GM20000 (cell line): ENCODE measurements at places on chromosomes 4 and X.

- peak; percentile 36 for DNase-seq
These were observed 1.9 kb downstream of the SOWAHD start for GRCh38 chrX:119760026-119760877.

DNA sequence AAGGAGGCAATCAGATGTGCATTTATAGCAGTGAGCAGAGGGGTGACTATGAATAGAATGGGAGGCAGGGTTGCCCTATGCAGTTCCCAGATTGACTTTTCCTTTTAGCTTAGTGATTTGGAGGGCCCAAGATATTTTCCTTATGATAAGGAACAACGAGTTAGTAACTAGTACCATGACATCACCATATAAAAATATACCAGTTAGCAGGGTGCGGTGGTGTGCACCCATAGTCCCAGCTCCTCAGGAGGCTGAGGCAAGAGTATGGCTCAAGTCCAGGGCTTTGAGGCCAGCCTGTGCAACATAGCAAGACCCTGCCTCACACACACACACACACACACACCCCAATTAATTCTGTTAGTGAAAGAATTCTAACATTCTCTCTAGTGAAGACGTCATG, 53.0 kb downstream of the IL13RA2 start:
- DNase-seq = no peak

- no peak for DNase-seq
These were observed 1081.9 kb downstream of the FAT4 start for GRCh38 chr4:126396703-126397102.

GRCh38 chr4:38138363-38138762, 178.2 kb downstream of the PTTG2 start:
- DNase-seq = no peak

DNA sequence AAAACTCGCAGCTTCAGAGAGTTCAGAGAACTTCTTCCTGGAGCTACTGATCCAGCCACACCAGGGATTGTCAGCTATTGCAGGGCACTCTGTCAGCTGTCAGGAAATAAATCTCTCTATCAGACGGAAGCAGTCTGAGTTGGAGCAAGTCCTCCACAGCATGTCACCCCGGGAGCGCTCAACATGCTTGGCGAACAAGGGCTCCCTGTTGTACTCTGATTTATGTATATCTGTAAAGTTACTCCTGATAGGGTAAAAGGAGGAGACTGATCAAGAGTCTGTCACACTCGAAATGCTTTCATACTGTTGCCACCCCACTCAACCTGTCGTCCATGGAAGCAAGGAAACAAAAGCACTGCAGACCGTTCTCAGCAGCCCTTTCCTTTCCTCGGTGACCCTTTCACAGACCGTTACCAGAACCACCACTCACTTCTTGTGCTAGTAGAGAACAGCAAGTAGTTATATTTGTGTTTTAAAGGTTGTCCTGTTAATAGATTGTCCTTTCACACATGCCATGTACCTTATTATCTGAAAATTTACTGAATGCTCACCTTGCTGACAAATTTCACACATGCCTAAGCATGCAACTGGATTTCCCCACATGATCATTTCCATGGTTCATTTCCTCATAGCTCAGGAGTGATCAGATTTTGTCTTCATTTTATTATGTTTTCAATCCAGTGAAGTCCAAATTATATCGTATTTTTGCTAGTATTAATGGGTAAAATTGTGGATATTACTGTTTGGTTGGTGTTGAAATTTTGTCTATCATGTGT, 2108.9 kb upstream of the TENM3 start:
- no peak for DNase-seq

DNA sequence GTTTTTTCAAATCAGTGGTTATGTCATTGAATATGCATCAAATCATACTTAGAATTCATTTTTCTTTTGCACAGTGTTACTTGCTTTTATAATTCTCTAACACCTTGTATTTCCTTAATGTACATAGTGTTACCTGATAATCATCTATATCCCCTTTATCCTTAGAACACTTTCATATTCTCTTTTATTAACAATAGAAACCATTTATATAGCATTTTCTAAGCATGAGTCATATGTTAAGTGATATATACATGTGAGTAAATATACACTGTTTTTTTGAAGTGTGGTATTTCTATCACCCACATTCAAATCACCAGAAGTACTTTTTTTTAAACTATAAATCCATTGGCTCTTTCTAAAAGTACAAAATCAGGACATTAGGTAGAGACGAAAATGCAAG, 15.3 kb downstream of the EPHA5 start:
- DNase-seq = no peak

GRCh38 chr4:176223561-176223960, 28.2 kb upstream of the SPATA4 start:
- DNase-seq = no peak

GRCh38 chr4:46425775-46426400, 36.0 kb upstream of the GABRA2 start:
- DNase-seq = no peak

DNA sequence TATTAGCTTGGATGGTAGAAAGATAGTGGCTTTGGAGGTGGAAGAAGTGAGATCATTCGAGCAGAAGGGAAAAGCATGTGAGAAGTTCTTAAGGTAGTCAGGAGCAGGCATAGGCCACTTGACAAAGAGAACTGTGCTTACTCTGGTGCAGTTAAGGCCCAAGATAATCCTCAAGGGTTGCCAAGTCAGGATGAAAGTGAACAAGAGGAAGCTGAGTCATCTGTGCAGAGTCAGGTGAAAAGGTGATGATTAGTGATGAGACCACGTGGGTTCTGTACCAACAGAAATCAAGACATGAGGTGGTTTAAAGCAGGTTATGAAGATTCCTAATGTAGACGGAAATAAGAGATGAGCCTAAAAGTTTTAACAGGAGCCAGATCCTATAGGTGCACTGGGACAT, 369.8 kb downstream of the DTHD1 start:
- peak; percentile 49 for DNase-seq

- DNase-seq = no peak
These were observed 19.1 kb downstream of the STARD8 start for GRCh38 chrX:68666580-68666979.

GRCh38 chrX:137915466-137915865, 349.5 kb downstream of the ZIC3 start:
- no peak for DNase-seq

- no peak for DNase-seq
These were observed 22.5 kb downstream of the ELF2 start for GRCh38 chr4:139154538-139154937.

GRCh38 chr4:176533159-176533558, 213.4 kb downstream of the SPCS3 start:
- DNase-seq = no peak

DNA sequence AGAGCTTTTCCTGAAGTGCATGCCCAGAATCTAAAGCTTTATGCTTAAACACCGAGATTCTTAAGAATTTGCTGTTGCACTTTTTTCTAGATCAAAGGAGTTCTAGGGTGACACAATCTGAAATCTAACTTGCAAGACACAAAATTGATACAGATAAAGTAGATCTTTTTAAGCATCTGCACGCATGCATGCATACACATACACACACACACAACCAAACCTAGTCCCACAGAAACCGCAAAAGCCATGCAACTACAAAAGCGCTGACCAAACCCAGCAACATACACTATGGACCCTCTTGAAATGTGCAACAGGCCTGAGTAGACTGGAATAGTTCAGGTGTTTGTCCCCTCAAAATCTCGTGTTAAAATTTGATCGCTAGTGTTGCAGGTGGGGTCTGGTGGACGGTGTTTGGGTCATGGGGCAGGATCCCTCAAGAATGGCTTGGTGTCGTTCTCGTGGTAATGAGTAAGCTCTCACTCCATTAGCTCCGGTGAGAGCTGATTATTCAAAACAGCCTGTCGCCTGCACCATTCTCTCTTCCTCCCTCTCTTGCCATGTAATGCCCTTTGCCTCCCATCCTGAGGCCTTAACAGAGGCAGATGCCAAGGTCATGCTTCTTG, 52.7 kb downstream of the IRF2 start:
- DNase-seq = no peak

DNA sequence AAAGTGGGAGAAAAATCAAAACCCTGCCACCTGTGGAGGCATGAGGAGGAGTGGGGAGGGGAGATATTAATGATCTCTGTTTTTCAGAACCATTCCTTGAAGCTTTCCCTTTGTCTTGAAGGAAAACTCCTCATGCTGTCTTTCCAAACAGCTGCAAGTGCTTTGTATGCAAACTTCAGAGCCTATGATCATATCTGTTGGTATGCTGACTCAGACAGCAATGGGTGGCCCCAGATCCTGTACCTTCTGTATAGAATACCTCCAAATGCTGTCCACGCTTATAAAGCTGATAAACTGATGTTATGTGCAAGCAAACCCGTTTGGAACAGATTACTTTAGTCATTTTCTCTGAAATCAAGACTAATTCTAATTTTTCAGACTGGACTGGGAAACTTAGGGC, 31.9 kb downstream of the BMP15 start:
- no peak for DNase-seq

- DNase-seq = no peak
These were observed 99.8 kb downstream of the PJA1 start for GRCh38 chrX:69065451-69065850.

GRCh38 chr4:56622176-56622575, 58.9 kb downstream of the HOPX start:
- no peak for DNase-seq

GRCh38 chr4:105182211-105182610, 35.5 kb downstream of the TET2 start:
- DNase-seq = no peak

DNA sequence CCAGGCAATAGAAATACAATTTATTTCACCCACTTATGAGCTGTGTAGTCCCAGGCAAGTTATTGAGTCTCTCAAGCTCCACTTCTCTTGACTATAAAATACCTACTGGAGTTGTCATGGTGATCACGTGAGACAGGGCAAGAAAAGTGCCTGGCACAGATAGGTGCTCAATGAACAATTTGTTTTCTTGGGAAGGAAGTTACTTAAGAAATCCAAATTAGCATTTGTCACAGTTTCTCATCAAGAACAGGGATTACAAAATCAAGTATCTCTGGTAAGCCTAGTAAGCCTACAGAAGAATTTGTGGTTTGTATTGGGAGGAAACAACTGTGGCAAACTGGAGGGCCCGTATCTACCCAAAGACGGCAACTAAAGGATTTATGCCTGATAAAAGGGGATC, 37.5 kb upstream of the RASGEF1B start:
- no peak for DNase-seq

GRCh38 chr4:95556207-95556859, 7.6 kb upstream of the UNC5C start:
- DNase-seq = no peak

- no peak for DNase-seq
These were observed 164.8 kb upstream of the RPS6KA3 start for GRCh38 chrX:20431486-20431885.

GRCh38 chr4:7701866-7702649, 237.6 kb downstream of the AFAP1 start:
- DNase-seq = no peak

GRCh38 chr4:79174490-79175252, 151.2 kb downstream of the NAA11 start:
- no peak for DNase-seq

DNA sequence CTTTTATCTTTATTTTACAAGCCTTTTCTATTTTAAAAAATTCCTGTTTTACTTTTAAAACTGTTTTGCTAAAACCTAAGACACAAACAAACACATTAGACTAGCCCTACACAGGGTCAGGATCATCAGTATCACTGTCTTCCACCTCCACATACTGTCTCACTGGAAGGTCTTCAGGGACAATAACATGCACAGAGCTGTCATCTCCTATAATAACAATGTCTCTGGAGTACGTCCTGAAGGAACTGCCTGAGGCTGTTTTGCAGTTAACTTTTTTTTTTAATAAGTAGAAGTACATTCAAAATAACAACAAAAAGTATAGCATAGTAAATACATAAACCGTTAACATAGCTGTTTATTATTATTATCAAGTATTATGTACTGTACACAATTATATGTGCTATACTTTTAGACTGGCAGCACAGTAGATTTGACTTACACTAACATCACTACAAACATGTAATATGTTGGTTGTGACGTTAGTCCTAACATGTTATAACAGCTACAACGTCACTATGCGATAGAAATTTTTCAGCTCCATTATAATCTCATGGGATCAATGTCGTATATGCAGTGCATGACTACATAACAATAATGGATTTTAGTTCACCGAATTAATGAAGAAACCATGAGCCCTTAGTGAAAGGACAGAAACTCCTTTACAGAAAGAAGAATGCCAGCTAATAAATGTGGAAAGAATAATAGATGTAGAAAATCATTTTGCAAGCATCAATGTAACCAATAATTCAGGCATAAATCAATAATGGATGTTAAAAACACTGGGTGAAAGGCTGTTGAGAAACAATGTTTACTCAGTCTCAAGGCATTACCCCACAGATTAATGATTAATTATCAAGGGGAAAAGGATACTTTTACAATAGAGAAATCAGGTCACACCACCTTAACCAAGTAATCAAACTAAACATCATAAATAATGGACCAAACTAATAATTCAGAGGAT, 49.2 kb downstream of the FBXW7 start:
- DNase-seq = no peak

DNA sequence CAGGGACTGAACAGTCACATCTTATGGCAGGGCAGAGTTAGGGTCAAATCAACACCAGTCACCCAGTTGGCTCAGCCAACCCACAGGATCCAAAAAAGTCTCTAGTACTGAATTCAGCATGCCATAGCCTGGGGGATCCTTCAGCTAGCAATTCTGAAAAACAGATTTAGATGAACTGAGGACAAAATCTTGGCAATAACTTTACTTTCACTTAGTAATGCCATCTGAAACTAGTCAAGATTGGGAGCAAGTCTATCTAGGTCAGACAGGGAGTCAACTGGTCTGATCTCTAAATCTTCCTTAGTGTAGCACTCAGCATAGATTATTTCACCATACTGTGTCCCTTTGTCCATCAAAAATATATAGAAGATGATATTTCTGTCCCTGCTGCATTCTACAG, 76.0 kb downstream of the HHIP start:
- DNase-seq = no peak

- no peak for DNase-seq
These were observed 16.3 kb upstream of the NEIL3 start for GRCh38 chr4:177293208-177294033.

DNA sequence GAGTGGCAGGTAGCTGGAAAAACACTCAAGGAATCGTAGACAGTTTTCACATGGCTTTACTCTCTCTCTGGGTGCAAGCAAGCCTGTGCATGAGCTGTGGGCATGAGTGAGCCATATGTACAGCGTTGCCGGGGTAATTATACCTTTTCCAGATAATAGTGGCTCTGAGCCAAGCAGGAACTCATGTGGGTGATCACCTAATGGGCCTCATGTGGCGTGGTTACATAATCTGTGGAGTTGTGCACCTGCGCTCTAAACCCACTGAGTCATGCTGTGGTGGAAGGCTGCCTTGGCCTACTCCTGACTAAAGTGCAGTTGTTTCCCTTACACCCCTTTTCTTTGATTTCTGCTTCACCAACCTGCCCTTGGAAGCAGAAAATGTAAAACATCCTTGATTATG, 1564.5 kb upstream of the PCDH10 start:
- no peak for DNase-seq

- DNase-seq = no peak
These were observed 30.6 kb upstream of the ETNPPL start for GRCh38 chr4:108793415-108793814.

- DNase-seq = no peak
These were observed 67.0 kb downstream of the AASDH start for GRCh38 chr4:56320293-56320692.
